HT-29 (cell line): ENCODE measurements at places on chromosomes 4 and X. TPM values are rescaled to one million over a fixed set of nuclear protein-coding genes. Genes with fewer than 3 reads are reported as not detected.

FAM9B gene
- not detected in 2 replicates for total RNA-seq

EREG gene
- total RNA-seq: 67.4 and 74.0 TPM in 2 replicates

FAT4 gene
- not detected in 2 replicates for total RNA-seq

APOOL gene
- 3.1 and 4.2 TPM in 2 replicates for total RNA-seq

MAOB gene
- 1.1 and 1.7 TPM in 2 replicates for total RNA-seq
